ENCODE measurements at places on chromosomes 1 and 21.

DNA sequence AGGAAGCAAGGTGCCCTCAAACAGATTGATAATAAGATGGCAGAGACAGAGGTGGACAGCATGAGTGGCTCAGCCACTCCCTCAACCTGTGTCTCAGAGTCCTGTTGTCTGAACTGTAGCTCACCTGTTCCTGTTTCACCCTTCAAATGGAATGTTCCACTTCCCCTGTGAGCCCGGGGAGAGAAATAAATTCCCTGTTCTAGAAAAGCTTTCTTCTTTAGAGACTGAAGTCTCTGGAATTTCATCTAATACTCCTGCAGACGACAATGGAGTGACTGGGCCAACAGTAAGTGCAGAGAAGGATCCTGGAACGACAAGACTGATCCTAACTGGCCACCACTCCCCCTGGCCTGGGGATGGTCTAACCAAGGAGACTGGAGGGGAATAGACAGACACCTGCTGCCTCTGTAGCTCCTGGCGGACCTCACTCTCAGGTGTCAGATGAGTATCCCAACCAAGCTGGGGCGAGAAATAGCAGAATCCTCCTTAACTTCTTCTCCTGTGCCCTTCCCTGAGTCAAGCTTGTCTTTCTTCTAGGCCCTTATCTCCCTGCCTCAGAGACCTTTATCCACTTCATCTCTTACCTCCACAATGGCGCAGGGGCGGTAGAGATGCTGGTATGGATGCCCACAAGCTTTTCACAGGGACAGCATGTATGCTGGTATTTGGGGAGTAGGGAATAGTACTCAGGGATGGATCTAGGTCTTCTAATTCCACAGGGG is 45.4 kb downstream of the PLEKHA6 start:
- DNase-seq: no peak

GRCh38 chr21:36461277-36461917 is 18.5 kb downstream of the CLDN14 start:
- no peak for DNase-seq

DNA sequence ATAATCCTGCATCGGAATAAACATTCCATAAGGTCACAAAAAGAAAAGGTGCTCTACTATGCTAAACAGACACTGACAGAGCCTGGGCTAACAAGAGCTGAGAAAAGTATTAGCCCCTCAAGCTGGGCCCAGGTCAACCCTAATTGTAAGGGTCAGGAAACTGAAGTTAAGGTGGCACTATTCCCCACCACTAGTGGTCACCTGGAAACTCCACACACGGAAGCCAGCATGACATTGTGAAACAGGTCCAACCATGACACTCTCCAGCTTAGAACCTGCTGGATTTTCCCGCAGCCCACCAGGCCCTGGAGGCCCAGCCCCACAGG is 1.2 kb downstream of the PTTG1IP start:
- no peak for DNase-seq

DNA sequence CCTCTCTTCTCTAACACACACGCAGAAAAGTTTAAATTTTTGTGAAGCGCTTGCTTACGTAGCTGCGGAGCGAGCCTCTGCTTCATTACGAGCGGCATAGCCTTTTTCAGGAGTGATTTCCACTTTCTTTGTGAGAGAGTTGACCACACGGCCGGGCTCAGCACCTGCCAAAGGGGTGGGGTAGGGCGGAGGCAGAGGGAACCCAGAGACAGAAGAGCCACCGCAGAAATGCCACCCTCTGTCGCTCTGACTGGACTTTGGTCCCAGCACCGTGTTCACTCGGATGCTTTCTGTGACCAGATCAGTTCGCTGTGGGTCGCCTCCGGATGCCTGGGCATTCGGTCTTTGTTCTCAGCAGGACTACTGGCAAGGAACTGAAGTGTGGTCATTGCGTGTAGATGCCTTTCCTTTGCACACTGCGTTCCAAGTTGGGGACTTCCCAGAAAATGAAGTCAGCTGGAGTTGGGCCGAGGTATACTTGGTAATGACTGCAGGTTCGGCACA is 883 bp downstream of the CHODL start:
- DNase-seq: no peak

GRCh38 chr1:76268341-76268740 is 193.8 kb downstream of the ST6GALNAC3 start:
- DNase-seq: no peak

DNA sequence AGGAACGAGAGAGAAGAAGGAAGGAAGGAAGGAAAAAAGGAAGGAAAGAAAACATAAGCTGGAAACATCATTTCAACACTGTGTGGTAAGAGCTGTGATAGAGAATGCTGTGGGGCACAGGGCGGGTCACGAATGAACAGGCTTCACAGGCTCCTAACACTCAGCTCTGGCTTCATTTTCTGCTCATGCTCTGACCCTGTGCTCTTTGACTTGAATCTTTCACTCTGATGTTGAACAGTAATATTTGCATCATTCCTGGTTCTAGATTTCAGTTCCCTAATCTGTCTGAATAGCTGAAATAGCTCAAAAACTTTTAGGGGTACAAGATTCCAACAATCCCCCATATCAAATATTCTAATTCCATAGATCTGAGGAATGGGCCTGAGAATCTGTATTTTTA is 207.3 kb downstream of the LHX8 start:
- no peak for DNase-seq

GRCh38 chr1:22076346-22076745 is 23.8 kb downstream of the CDC42 start:
- no peak for DNase-seq

- no peak for DNase-seq
Measured at GRCh38 chr1:25590096-25590824, 26.3 kb upstream of the MAN1C1 start.

DNA sequence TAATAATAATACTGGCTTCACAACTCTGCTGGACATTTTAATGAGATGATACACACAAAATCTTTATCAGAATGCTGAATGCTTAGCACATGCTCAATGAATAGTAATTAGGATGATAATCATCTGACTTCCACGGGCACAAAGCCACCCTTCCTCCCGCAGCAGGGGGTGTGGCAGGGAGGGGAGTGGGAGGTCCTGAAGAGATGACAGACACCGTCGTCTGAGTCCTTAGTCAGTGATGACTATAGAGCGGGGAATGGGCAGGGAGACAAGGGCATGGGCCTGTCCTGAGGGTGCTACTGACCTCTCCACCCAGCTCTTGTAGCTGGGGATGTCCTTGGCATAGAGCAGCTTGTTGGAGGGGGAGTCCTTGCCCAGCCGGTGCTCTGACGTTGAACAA is 117.6 kb upstream of the CD34 start:
- no peak for DNase-seq

Measured in CD4-positive, alpha-beta T cell treated with Interleukin-15 for 1 hour (primary cell).